Lung microvascular endothelial cell (primary cell): ENCODE measurements at places on chromosomes 2 and 18. TPM values are rescaled to one million over a fixed set of nuclear protein-coding genes. Genes with fewer than 3 reads are reported as not detected.
A peak's percentile ranks its signal among the peaks of the same experiment; 100 is the strongest.

The SERPINB10 gene
- total RNA-seq, result not detected in 2 replicates

The IL37 gene
- total RNA-seq, result not detected in 2 replicates

The STAM2 gene
- 12.4 and 17.7 TPM in 2 replicates for total RNA-seq

The CFAP53 gene
- total RNA-seq, result 0.20 and 0.22 TPM in 2 replicates

The HMSD gene
- total RNA-seq, result not detected in 2 replicates

The SLC19A3 gene
- not detected in 2 replicates for total RNA-seq

The SERPINB13 gene
- total RNA-seq, result not detected in 2 replicates

The ANKRD30BL gene
- total RNA-seq, result not detected in 2 replicates

The CHRNG gene
- total RNA-seq, result not detected in 2 replicates

The KLHL41 gene
- total RNA-seq, result under 0.01 and 0.20 TPM in 2 replicates

DNA sequence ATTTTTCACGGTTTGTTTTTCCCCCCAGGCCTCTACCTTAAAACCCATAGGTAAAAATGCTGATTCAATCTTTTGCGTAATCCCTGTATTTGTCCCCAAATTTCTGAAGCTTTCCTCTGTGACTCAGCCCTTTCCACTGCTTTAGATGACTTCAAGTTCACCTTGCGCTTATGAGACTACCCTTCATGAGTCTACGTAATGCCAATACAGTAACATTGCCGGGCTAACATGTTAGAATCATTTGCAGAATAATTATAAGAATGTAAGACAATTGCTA lies 283.0 kb downstream of the TMX3 start:
- DNase-seq, result no peak

- DNase-seq, result peak; percentile 20
Measured at GRCh38 chr2:86025229-86025820, 80.4 kb downstream of the POLR1A start.

- DNase-seq, result no peak
Measured at GRCh38 chr2:85785027-85785822, 31.4 kb downstream of the ATOH8 start.

GRCh38 chr2:135055182-135055786 lies 3.2 kb downstream of the RAB3GAP1 start:
- DNase-seq, result peak; percentile 58

DNA sequence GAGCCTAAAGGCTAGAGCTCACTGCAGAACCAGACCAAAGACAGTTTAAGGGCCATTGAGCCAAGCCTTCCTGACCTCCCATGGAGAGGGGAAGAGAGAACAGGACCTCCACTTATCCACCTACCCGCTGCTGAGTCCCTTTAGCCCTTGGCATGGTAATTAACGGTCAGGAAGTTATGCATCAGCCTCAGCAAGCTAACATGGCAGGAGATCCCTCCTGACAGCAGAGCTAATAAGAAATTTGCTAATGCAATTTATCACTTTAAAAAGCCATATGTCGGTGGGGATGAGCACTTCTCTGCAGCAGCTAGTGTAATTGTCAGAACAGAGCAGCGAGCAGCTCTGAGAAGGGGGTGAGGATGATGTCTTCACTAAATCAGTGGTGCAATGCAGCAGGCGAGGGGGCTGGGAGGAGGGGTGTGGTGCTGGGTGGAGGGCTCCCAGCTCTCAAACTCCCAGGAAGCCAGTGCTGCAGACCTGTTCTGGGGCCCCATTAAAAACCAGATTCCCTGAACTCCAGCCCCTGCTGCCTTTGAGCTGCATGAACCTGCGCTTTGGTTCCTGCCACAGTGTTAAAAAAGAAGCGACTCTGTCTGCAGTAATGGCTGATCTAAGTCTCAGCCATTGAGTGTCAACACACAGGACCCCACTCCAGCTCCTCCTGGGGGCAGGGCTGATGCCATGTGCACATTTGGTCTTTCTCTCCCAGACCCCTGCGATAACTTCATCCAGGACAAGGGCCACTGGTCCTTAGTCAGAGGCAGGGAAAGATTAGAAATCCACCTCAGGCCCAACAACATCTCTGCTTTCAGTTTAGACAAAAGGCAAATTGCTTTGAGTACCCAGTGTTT lies 84.2 kb upstream of the STPG4 start:
- no peak for DNase-seq

DNA sequence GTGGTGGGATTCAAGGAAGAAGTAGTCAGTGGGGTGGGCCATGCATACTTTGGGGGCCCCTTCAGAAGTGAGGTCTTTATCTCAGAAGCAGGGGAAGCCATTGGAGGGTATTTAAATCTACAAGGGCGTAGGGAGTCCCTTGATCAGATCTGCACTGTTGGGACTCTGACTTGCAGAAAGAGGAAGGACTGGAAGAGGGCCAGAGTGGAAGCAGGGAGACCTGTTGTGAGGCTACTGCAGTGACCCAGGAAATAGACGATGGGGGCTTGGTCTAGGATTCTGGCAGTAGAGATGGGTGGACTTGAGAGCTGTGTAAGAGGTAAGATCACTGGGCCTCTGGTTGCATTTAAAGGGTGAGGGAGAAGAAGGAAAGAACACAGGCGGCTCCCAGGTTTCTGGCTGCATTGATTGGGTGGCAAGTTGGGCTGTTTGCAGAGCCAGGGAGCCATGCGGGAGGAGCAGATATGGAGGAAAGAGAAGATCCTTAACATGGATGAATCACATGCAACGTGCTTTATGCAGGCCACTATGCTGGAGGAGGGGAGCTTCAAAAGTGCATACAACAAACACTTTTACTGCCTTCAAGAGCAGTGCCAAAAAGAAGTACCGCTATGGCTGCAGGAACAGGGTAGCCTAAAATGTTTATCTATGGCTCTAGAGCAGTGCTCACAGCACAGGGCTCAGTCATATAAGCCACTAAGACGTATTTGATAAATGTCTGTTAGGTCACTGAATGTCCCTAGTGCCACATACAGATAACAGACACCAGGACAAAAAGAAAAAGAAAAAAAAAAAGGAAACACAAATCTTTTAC lies 2.3 kb downstream of the SFXN5 start:
- no peak for DNase-seq

- DNase-seq, result no peak
Measured at GRCh38 chr18:48020337-48021250, 90.1 kb upstream of the SMAD2 start.

- no peak for DNase-seq
Measured at GRCh38 chr18:62833494-62833893, 118.2 kb downstream of the PHLPP1 start.

DNA sequence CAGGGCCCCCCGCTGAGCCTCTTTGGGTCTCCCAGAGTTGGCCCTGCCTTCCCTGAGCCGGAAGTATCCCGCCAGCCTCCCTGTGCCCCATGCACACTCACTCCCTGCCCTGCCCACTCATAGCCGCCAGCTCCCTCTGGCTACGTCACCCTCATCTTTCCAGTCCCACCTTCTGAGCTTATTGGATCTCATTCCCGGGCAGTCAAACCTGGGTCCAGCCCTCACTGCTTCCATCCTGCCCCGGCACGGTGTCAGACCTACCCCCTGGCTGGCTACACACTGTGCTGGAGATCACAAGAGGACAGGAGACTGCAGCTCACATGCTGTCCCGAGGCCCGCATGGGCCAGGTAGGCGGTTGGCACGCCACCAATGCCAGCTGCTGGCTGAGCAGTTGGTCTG lies 147.2 kb downstream of the ASB1 start:
- DNase-seq, result no peak

DNA sequence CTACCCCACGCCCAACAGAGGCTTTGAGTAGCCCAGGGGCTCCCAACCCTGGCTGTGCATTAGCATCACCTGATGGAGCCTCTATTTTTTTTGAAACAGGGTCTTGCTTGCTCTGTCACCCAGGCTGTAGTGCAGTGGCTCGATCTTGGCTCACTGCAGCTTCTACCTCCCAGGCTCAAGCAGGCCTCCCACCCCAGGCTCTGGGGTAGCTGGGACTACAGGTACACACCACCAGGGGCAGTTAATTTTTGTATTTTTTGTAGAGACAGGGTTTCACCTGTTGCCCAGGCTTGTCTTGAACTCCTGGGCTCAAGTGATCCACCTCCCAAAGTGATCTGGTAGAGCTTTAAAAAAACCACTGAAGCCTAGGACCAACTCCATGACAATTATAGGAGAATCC lies 394.8 kb upstream of the ATP5MC3 start:
- no peak for DNase-seq

DNA sequence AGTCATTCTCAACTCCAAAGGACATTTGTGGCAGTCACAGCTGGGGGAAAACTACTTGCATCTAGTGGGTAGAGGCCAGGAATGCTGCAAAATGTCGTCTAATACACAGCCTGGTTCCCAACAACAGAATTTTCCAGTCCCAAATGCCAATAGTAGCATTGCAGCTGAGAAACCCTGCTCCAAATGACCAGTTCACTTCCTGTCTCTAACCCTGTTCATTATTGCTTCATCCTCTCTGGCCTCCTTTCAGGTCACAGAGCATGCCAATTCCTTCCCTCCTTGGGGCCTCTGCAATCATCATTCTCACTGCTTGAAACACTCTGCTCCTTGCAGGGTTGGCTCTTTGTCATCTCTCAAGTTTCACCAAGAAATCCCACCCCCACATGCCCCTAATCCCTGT lies 139.1 kb downstream of the IRS1 start:
- peak; percentile 53 for DNase-seq

DNA sequence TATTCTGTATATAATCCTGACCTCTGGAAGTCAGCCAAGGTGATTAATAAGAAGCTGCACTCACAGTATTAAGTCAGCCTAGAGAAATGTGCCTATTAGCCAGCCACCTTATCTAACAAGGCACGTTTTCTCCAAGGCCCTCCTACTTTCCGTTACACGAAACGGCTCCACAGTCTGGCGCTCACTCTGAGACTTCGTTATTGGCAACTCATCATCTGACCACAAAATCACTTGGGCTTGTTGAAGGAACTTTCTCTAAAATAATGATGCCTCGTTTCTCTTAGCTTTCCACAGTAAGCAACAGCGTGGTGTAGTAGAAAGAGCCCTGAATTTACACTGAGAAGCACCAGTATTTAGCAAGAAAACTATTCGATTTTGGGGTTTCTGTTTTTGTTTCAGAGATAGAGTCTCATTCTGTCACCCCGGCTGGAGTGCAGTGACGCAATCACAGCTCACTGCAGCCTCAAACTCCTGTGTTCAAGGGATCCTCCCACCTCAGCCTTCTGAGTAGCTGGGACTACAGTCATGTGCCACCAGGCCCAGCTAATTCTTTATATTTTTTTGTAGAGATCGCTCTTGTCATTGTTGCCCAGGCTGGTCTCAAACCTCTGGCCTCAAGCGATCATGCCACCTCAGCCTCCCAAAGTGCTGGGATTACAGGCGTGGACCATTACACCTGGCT lies 53.6 kb upstream of the SLC14A1 start:
- peak; percentile 42 for DNase-seq

- peak; percentile 68 for DNase-seq
Measured at GRCh38 chr2:54176577-54176976, 61.2 kb downstream of the ACYP2 start.

DNA sequence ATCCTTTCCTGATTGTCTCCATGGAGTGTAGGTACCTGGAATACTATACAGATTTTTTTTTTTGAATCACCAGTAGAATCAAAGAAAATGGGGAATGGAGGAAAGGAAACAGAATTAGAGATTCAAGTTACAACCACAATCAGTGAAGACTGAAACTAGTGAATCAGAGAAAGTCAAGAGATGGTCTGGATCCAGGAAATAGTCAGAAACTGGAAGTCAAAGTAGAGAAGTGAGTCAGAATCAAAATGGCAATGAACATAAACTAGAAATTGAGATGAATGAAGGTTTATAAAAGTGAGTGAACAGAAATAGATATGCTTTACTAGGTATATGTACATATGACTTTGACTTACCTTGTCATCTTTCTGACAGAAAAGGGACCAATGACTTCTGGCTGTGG lies 579.0 kb downstream of the PLCL1 start:
- no peak for DNase-seq

GRCh38 chr2:231321021-231321420 lies 74.5 kb upstream of the B3GNT7 start:
- DNase-seq, result no peak

DNA sequence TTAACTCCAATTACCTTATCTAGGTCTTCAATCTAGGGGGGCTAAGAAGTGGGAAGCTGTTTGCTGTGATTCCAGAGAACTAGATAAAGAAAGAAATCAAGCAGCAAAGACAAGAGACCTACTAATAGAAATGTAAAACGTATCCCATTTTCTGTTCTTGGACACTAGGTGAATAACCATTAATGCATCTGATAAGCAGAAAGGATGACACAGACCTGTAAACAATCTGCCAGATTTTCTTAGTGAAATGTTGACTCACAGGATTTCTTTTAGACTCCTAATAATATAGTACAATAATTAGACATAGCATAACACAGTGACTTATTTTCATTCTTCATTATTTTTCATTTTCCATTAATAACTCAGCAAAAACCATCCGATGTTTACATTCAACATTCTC lies 1.3 kb downstream of the WDR35 start:
- no peak for DNase-seq

DNA sequence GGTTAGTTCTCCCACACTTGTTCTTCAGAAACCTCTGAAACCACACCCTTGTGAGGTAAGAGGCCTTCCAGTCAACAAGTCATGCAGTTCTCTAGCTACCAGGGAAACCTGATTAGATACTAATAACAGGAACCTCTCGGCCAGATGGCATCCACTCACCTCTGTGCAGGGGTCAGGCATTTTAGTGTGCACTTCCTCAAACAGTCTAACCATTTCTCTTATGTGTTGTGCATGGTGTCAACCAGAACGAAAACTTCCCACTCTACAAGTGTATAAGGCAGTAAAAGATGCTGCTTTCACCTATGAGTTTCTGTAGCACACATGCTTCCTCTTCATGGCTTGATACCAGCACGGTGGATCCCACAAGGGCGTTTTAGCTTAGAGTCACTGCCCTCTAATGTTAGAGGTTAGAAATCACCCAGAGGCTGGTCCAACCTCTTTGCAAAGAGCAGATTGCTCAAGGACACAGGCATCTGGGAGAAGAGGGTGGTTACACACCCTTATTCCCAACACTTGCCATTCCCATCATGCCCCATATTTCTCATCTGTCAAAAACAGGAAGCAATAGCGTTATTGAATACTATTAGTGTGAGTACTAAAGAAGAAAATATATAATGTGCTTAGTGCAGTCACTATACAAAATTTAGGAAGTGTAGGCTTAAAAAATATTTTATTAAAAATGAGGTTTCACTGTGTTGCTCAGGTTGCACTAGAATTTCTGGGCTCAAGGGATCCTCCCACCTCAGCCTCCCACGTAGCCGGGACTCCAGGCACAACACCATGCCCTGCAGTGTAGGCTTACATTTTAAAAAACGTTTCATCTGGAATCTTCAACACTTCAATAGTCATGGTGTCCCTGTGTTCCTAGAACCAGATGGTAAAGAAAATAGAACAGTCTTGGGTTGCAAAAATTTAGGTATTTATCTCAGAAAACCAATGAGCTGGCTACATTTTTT lies 34.5 kb upstream of the RAB31 start:
- DNase-seq, result peak; percentile 74

GRCh38 chr2:182173944-182174622 lies 188.4 kb downstream of the PPP1R1C start:
- DNase-seq, result no peak

GRCh38 chr2:71419145-71419544 lies 34.2 kb upstream of the DYSF start:
- DNase-seq, result no peak

- DNase-seq, result no peak
Measured at GRCh38 chr2:108617617-108618016, 83.3 kb downstream of the LIMS1 start.

- DNase-seq, result peak; percentile 5
Measured at GRCh38 chr18:5456577-5457461, 87.0 kb downstream of the EPB41L3 start.

GRCh38 chr2:62456721-62457539 lies 49.1 kb downstream of the TMEM17 start:
- DNase-seq, result peak; percentile 74
